Fibroblast of skin of scalp (primary cell): ENCODE measurements at places on chromosomes 1 and 21.

- peak; percentile 99 for DNase-seq
Observed at GRCh38 chr21:43585924-43586413, 73.3 kb downstream of the HSF2BP start.

DNA sequence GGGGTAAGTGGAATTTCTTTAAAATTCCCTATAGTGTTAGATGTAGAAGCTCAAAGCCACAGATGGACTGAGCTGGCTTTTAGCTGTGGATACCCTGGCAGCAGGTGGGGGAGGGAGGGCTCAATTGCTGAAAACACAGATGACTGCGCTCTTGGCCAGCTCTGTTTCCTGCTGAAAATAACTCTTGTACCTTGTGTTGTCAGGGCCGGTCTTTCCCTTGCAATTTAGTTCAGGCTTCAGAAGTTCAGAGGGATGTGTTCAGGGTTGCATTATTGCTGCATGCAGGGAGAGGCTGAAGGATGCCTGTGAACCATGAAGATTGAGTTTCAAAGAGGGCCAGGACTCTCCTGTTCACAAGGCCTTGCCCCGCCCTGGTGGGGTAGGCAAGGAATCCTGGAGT, 58.1 kb upstream of the GCLM start:
- peak; percentile 12 for DNase-seq

DNA sequence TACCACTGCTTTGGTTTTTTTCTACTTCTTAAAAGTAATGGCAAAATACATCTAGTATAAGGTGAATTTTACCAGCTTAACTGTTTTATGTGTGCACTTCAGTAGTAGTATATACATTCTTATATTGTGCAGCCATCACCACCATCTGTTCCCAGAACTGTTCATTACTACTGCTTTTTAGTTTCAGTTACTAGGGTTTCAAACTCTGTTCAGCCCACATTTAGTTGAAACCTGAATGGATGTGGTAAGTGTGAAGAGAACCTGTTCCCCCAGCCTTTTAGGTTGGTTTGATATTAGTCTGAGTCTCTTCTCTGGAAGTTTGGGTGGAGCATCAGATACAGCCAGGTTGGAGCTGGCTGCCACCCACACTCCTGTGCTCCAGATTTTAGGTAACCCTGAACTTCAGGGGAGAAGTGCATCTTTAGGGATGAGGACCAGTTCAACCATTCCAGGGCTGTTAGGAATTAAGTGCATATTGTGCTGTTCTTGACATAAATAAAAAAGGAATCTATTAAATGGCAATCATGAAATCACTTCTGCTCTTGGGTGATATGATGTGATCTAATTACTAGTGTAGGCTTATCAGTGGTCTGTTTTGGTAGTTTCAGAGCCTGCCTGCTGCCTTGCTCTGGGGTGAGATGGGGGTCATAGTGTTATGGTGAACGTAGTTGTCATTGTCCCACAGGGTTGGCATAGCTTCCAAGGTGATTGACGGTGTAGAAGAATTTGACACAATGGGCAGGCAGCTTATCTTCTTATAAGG, 32.1 kb downstream of the URB2 start:
- no peak for DNase-seq

- DNase-seq: peak; percentile 48
Observed at GRCh38 chr1:77134359-77134758, 84.9 kb downstream of the PIGK start.

GRCh38 chr1:224632381-224632871, 16.3 kb downstream of the CNIH3 start:
- peak; percentile 71 for DNase-seq

DNA sequence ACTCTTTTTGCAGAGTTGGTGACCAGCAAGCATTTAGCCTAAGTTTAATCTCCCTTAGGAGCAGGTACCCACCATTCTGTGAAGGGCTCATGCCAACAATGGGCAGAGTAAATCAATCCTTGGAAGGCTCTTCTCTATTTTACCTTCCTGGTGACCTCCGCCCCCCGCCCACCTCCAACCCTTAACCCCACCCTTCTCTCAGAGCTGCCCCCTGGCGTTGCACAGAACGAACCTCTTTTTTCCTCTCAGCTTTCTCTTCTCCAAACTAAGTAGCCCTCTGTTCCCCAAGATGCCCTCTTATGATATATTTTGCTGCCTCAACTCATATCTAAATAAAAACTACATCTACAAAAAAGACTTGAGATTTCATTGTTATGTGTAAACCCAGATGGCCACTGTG, 186.8 kb downstream of the SEC16B start:
- no peak for DNase-seq

GRCh38 chr1:203524152-203524551, 30.2 kb downstream of the OPTC start:
- no peak for DNase-seq

DNA sequence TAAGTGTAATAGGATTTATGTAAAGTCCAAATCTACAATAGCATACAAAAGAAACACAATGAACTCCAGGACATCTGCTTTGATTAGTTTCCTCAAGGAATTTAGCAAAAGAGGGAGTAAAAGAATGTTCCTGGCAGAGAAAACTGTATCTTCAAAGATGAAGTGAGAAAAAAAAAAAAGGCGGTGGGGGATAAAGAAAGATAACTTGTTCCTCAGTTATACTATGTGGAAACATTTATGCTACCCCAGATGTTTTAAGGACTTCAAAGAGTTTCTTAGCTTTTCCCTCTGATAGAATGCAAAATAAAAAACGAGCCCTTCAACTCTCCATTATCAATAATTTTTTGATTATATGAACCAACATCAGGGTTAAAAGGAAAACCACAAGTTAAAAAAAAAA, 908.9 kb upstream of the ADGRL2 start:
- no peak for DNase-seq

GRCh38 chr1:191788551-191788950, 369.7 kb upstream of the RGS18 start:
- no peak for DNase-seq

GRCh38 chr1:155971910-155972809, 6.2 kb downstream of the ARHGEF2 start:
- DNase-seq: no peak

DNA sequence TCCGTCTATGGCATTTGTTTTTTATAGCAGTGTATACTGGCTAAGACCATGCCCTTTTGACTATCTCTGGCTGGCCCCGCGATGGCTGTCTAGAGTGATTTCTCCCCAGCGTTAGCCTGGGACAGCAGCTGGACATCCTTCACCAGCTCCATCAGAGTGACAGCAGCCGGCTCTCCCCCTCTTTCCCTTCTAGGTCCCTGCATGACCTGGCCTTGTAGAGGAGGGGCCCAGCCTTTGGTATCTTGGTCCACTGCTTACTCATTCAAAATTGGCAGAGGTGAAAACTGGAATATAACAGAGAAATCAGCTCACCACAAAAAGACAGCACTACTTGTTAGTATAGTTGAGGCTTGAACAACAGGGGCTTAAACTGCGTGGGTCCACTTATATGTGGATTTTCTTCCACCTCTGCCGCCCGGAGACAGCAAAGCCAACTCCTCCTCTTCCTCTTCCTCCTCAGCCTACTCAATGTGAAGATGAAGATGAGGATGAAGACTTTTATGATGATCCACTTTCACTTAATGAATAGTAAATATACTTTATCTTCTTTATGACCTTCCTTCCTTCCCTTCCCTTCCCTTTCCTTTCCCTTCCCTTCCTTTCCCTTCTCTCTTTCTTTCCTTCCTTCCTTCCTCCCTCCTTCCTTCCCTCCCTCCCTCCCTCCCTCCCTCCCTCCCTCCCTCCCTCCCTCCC, 29.4 kb upstream of the B3GALNT2 start:
- DNase-seq: no peak

DNA sequence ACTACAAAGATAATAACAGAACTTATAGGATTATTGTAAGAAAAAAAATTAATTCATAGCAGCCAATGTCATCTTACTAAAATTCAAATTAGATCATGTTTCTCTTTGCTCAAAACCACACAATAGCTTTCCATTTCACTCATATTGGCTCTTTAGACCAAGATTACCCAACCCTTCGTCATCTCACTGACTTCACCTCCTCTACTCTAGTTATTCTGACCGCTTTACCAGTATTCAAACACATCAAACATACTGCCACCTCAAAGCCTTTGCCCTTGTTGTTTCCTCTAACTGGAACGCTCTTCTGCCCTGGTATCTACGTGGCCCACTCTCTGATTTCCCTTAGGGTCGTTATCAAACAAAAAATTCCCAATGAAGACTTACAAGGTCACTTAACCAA, 1.7 kb downstream of the ANGPTL3 start:
- peak; percentile 24 for DNase-seq

DNA sequence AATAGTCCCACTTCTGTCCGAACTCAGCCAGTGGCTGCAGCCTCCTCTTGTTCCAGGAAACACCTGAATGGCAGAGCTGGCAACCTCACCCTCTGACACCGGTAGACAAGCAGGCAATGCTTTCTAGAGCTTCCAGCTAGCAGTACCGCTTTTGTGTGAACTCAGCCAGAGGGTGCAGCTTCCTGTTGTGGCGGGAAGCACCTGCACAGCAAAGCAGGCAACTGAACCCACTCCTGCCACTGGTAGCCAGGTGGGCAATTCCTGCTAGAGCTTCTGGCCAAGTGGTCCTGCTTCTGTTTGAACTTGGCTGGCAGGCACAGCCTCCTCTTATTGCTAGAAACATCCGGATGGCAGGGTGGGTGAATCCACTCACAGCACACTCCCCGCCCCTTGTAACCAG, 40.1 kb upstream of the TMPRSS15 start:
- no peak for DNase-seq

GRCh38 chr1:212167098-212167497, 118.1 kb upstream of the PPP2R5A start:
- DNase-seq: peak; percentile 80

GRCh38 chr1:9229549-9229948, 5.0 kb upstream of the H6PD start:
- no peak for DNase-seq

DNA sequence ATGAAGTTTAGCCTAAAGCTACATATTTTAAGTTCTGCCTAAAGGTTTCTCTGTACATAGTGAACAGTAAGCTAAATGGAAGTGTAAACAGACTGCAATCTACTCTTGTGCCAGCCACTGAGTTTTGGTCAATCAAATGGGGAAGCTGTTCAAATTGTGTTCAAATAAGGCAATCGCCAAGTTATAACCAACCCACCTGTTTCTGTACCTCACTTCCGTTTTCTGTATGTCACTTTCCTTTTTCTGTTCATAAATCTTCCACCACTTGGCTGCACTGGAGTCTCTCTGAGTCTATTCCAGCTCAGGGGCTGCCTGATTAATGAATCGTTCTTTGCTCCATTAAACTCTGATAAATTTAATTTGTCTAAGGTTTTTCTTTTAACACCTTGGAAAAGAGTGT, 10.8 kb upstream of the THEM4 start:
- DNase-seq: no peak

- DNase-seq: no peak
Observed at GRCh38 chr21:15543473-15543872, 186.3 kb upstream of the USP25 start.

- DNase-seq: no peak
Observed at GRCh38 chr1:28519946-28520725, 14.3 kb downstream of the RCC1 start.

DNA sequence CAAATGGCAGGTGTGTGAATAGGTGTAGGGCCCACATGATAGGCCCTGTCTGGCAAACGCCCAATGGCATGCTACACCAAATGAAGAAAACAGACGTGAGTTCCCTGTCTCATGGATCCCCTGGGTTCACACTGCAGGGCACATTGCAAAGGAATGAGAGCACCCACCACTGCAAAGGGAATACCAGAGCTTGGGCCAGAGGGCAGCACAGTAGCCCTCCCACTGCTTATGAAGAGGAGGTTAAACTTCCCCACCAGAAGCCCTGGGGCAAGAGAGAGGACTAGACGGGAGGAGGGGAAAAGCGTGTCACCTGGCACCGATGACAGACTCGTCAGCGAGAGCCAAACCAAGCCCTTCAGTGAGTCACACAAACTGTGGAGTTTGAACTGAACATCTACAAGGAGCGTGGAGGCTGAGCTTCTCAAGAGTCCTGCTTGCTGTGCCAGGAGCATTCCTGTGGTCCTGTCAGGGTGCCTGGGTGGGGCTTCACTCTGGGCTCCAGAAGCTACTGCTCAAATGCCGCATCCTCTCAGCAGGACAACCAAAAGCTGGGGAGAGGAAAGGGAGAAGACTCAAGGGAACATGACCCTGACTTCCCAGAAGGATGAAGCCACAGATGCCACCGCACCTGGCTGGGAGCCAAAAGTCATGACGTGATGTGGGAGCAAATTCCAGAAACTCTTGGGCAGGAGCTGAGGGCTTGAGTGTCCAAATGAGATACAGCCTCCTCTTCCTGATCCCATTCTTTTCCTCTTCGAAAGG, 61.1 kb downstream of the TOMM20 start:
- DNase-seq: peak; percentile 100

DNA sequence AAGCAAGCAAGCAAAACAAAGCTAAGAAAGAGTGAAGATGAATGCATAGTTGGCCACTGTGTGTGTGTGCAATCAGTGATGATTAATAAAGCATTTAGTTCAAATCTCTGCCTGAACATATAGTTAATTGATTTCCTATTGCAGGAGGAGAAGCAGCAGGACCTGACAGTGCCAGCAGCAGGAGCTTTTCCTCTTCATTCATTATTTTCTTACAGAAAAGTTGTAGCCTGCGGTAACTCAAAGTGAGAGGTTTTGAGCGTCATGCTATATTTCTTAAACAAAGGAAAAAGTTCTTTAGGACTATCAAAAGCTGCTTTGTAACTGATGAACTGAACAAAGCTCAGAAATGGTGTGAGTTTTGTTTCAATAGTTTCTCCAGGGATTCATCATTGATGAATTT, 379.9 kb downstream of the PTBP2 start:
- no peak for DNase-seq

DNA sequence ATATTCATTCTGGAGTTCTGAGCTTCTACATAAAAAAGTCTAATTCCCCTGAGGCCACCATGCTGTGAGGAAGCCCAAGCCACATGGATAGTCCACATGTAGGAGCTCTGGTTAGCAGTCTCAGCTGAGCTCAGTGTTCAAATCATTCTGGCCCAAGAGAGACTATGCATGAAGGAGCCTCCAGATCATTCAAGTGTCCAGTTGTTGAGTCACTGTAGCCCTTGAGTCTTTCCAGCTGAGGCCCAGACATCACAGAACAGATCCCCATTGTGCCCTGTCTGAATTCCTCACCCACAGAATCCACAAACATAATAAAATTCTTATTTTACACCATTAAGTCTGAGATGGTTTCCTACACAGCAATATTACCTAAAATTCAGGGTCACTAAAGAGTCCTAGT, 107.0 kb upstream of the NGF start:
- no peak for DNase-seq
